ENCODE measurements at places on chromosomes 4 and X. TPM values are rescaled to one million over a fixed set of nuclear protein-coding genes. Genes with fewer than 3 reads are reported as not detected.

The MAPK10 gene
- 11.6 TPM for polyA plus RNA-seq

DNA sequence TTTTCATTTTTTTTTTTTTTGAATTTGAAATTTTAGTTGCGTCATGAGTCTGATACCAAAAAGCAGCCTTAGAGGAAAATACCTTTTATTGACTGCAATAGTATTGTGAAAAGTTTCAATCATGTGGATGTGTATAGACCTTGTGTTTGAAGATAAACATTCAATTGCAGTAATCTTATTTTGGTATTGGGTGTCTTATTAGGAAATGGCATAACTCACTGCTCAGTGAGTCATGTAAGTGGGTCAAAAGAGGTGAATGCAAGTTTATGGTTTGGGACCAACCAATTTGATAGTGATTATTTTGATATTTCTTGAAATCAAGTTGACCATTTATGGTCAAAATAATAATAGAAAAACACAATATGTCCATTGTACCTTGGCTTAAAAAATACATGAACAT, 627.8 kb upstream of the SLIT2 start:
- no peak for DNase-seq

DNA sequence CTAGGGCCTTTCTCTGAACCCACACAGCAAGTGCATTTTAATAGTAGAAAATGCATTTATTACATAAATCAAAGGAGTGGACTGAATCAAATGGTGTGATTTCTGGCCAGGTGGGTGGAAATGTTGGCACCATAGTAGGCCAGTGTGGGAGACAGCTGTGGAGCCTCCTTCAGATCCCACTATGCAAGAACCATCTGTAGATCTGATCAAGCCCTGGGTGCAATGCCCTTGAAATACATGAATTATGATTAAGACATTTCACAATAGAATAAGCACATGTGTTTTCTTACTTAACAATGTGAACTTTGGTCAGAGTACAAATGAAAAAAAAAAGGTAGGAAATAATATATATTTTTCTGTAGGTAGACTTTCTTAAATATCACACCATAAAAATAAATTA, 204.3 kb downstream of the PCDH7 start:
- no peak for DNase-seq

- peak; percentile 41 for DNase-seq
These were observed 31.0 kb downstream of the ALPK1 start for GRCh38 chr4:112327965-112328733.

The CLNK gene
- 0.20 TPM for polyA plus RNA-seq

DNA sequence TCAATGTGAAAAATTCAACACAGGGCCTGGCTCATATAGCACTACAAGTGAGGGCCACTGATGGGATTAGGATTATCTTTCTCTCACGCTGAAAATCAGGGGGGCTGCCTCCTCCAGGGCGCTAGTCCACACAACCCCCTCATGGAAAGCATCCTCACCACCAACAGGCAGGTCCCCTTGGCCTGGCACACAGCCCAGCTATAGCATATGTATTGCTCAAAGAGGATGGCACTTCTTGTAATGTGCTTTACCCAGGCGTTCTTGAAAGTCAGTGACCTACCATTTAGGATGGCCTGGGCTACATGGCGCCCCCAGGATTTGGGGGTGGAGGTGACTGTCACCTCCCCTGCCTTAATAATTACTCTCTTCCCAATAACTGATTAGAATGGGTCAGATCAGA, 71.0 kb upstream of the LSM6 start:
- DNase-seq = no peak

- DNase-seq = no peak
These were observed 1.1 kb downstream of the ZIC3 start for GRCh38 chrX:137566746-137567679.

GRCh38 chrX:139559383-139560042, 29.0 kb downstream of the F9 start:
- peak; percentile 64 for DNase-seq

The RPS6KA6 gene
- polyA plus RNA-seq = 3.5 TPM

The PDE6B gene
- 14.9 TPM for polyA plus RNA-seq

DNA sequence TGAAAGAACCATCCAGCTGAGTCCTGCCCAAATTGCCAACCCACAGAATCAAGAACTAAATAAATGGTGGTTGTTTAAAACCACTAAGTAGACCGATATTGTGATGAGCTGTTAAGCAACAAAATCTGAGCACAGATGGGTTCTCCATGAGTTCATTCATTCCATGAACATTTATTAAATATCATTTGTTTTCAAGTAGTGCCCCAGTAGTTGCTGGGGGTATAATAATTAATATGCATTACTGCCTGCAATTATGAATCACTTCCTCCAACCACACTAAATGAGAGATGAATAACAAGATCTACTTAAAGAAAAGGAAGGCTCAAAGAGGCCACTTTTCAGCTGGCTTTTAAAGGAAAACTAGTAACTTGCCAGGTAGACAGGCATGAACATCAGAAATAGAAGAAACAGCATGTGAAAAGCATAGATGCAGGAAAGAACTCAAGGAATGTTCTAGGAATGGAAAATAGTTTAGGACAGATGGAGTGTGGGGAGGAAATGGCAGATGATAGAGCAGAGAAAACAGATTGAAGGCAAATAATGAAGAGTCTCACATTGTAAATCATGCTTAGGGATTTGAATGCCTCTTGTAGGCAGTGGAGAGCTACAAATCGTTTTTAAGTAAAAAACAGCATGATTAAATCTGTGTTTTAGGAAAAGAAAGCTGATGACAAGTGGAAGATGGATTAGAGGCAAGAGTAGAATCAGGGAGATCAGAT, 641.7 kb upstream of the DIPK2B start:
- no peak for DNase-seq

DNA sequence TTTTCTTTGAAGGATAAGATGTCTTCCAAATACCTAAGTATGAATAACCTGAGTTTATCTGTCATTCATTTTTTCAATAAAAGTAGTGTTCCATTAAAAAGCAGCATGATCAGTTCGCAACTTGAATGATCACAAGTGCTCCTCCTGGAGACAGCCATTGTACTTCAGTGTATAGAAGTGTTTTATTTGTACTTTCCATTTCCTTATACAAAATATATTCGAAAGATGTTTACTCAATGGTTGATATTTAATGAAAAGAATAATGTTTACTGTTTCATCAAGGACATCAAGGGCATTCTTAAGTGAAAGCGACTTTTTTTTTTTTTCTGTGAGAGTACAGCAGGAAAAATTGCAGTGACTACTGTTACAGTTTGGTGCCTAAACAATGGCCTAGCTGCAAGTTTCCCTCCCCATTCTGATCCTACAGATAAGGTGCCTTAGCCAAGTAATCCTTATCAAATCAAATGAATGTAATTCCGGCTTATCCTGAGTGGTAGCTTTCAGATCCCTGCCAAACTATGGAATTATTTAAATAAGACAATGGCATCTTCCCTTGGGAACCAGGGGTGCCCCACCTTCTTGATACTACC, 69.0 kb upstream of the IL15 start:
- no peak for DNase-seq

- DNase-seq = no peak
These were observed 99.4 kb upstream of the STX18 start for GRCh38 chr4:4641254-4641653.

DNA sequence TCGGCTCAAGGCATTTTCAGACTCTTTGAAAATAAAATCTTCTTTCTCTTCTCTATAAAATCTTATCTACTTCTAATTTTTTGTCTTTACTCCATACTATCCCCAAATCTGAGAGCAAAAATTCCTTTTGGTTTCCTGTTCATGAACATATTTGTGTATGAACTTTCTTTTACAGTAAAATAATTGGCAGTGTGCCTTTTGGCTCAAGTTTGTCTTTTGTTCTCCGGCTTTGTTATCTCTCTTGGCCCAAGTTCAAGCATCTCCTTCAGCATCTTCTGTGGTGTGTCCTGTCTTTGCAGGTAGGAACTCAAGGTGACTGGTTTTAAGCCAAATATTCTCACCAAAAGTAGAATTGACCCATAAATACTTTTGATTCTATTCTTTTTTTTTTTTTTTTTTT, 276.6 kb upstream of the FAT1 start:
- no peak for DNase-seq

GRCh38 chr4:48065587-48066052, 49.0 kb downstream of the NIPAL1 start:
- no peak for DNase-seq

- DNase-seq = no peak
These were observed 205.4 kb upstream of the CXorf51B start for GRCh38 chrX:146604196-146604595.

The MAGEC3 gene
- polyA plus RNA-seq = 1.1 TPM

GRCh38 chrX:147174591-147174990, 360.0 kb upstream of the CXorf51A start:
- no peak for DNase-seq

DNA sequence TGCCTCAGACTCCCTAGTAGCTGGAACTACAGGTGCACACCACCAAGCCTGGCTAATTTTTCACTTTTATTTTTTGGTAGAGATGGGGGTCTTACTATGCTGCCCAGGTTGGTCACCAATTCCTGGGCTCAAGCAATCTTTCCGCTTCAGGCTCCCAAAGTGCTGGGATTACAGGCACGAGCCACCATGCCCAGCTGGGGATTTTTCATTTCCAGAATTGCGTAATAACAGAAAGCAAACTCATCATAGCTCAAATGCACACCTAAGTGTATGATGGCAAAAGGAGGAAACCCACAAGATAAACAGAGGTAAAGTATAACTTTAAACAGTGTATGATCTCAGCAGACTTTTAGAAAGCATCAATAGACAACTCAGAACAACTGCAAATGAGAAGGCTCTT, 56.2 kb downstream of the TEX11 start:
- no peak for DNase-seq

The NPY5R gene
- polyA plus RNA-seq = 0.24 TPM

- no peak for DNase-seq
These were observed 24.7 kb downstream of the RBPJ start for GRCh38 chr4:26345565-26345938.

The SLBP gene
- not detected for polyA plus RNA-seq

- DNase-seq = no peak
These were observed 28.7 kb downstream of the CCNG2 start for GRCh38 chr4:77185686-77186085.

The IL2 gene
- polyA plus RNA-seq = not detected

- DNase-seq = no peak
These were observed 89.2 kb downstream of the PDS5A start for GRCh38 chr4:39888541-39888940.

GRCh38 chrX:49844611-49845010, 15.5 kb downstream of the PAGE4 start:
- peak; percentile 5 for DNase-seq

The PCSK1N gene
- not detected for polyA plus RNA-seq

GRCh38 chr4:40969501-40969900, 219.7 kb downstream of the NSUN7 start:
- DNase-seq = no peak

GRCh38 chrX:54964766-54965497, 29.1 kb downstream of the PFKFB1 start:
- no peak for DNase-seq

DNA sequence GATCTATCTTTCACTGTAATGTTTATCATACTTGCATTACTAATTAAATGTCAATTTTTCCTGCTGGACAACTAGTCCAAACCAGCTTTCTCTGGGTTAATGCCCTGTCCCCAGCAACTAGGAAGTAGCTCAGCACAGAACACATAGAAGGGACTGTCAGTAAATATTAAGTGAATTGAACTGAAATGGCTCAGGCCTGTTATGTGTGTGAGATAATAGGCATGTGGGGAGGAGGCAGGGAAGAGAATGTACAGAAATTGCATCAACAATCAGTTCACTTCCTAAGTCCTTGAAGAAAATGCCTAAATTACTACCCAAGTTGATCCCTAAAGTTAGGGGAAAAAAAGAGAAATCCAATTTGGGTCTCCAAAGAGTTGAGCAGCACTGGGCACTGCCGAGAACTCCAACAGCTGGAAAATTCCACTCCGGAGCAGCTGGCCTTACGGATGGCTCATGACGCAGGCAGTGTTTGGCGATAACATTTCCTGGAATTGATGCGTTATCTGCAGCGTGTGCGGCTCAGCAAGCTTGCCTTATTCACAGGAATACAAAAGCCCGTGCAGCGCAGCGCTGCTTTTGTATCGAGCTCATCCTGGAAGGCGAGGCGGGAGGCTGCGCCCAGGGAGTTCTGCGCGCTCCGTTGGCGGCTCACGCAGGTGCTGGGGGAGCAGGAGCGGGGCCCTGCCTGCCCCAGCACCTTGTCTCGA, 297.3 kb upstream of the LCORL start:
- peak; percentile 30 for DNase-seq

- no peak for DNase-seq
These were observed 471.7 kb upstream of the HS3ST1 start for GRCh38 chr4:11900359-11900758.

- DNase-seq = no peak
These were observed 58.1 kb downstream of the MAML3 start for GRCh38 chr4:140095694-140096482.

The SHOX gene
- 0.59 TPM for polyA plus RNA-seq

DNA sequence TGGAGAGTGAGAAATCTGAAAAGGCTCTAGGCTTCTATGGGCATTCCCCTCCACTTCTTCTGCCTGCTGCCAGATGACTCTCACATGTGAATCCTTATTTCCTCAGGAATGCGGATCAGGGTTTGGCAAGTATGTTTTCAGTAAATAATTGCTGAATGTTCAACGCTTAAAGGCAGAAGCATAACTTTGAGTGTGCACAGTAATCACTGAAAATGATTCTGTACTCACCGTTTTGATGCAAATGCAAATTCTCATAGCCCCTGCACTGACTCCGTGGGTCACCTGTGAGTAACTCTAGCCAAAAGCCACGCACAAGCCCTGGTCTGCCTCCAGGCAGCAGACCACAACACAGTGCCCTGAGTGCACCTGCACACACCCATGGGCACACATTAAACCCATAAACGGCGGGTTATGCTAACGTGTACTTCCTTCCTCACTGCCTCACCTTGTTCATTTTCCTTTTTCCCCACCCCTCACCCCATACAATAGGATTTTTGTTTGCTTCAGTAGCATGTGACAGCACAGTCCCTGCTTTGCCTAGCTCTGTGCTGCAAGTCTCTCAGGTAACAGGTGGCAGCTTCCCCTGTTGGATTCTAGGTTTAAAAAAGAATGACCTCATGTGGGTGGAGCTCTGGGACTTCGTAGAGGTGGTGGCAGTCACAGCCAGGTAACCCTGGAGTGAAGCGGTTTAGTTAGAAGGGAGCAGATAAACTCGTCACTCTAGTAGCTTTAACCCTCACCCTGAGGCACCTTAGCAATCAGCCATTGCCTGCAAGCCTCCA, at the start of gene ARHGEF38:
Gene ARHGEF38 (plus strand): TSS at position 656 of the 782 bp plus-strand sequence. CDS start 146 bp downstream, outside the sequence.
- no peak for DNase-seq

The POU4F2 gene
- polyA plus RNA-seq = not detected

The SOX3 gene
- not detected for polyA plus RNA-seq

The SLC10A4 gene
- polyA plus RNA-seq = 0.71 TPM

GRCh38 chr4:23558101-23558500, 331.7 kb downstream of the PPARGC1A start:
- no peak for DNase-seq

The ADRA2C gene
- polyA plus RNA-seq = 1.8 TPM

- DNase-seq = no peak
These were observed 4.0 kb upstream of the SH3D19 start for GRCh38 chr4:151329217-151330007.

GRCh38 chrX:136762820-136763452, 17.8 kb downstream of the ARHGEF6 start:
- no peak for DNase-seq

The INTU gene
- 8.8 TPM for polyA plus RNA-seq

The JADE3 gene
- 5.2 TPM for polyA plus RNA-seq

- no peak for DNase-seq
These were observed 24.5 kb upstream of the TSR2 start for GRCh38 chrX:54415534-54416350.

The DOCK11 gene
- 20.5 TPM for polyA plus RNA-seq

The FRG2 gene
- polyA plus RNA-seq = not detected

The CPE gene
- 66.5 TPM for polyA plus RNA-seq
